ENCODE measurements at places on chromosomes 6 and 20.

DNA sequence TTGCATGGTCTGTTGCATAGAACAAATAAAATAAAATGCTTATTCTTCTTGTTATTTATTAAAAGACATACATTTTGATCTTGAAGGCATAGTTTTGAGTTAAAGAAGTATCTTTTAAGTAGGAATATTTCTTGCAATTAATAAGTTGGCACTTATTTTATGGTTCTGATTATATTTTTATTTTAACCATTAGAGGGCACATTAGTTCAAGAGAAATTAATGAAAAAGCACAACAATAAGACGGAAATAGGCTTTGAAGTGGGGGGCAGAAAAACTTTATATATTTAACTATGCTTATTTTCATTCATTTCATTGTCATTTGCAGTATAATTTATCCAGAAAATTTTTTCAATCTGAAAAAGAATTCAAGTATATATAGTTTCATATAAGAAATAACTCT is 44.2 kb upstream of the MAP3K7 start:
- no peak for DNase-seq

- no peak for DNase-seq
These were observed 898.9 kb upstream of the EYS start for GRCh38 chr6:66605971-66606370.

- DNase-seq = no peak
These were observed 13.5 kb downstream of the CCR6 start for GRCh38 chr6:167136376-167136775.

- DNase-seq = no peak
These were observed 3.0 kb downstream of the SRC start for GRCh38 chr20:37348792-37349516.

DNA sequence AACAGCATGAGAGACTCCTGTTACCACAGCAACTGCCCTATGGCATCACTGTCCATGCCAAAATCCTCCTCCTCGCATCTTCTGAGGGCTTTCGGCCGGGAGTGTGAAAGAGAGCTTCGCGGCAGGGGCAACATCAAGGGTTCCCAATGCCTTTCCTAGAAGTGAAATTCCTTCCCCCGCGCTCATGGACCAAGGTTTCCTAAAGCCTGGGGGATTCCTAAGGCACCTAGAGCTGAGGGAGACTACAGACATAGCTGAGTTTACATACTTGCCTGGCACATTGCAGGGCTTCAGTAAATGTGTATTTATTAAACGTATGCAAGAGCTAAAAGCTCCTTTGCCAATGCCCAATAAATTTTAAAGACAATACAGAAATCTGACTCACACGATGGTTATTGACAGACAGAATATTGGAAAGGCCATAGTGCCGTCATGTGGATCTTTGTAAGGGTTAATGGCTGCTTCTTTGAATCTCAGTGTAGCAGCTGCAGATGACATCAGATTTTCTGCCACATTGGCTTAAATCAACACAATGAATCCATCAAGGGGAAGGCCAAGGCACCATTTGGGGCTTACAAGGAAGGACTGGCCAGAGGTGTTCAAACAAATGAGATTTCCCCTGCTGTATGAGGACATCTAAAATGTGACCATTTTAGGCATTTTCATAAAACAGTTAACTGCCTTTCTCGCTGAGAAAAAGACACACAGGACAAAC is 281.2 kb upstream of the JARID2 start:
- no peak for DNase-seq

DNA sequence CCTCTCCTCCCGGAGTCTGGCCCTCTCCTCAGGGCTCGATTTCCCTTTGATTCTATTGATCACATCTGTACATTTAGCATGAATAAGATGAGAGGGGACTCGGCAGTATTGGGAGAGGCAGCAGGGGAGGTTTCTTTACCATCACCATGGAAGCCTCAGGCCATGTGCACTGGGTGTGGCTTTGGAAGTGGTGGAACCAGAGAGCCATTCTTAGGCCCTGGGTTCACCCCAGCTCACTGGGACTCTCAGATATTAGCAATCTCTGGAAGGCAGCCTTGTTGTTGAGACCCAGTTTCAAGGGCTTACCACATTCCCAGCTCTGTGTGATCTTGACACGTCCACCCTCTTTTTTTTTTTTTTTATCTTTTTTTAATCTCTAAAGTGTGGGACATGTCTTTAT is 195.9 kb upstream of the PROKR2 start:
- DNase-seq = no peak

DNA sequence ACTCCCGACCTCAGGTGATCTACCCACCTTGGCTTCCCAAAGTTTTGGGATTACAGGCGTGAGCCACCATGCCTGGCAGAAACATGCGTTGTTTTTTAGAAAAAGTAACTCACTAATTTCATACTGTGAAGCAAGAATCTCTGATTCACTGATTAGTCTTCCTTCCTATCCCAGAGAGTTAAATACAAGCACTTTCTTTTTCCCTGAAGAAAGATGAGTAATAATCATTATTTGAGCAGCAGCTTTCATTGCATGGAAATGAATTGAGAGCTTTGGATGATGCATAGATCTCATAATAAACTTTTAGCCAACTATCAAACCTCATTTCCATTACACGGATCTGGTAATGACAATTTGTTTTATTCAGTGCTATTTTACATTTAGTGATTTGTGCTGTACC is 892.5 kb upstream of the EYS start:
- no peak for DNase-seq

- DNase-seq = no peak
These were observed 36.1 kb downstream of the NUS1 start for GRCh38 chr6:117711369-117711768.

- no peak for DNase-seq
These were observed 207.9 kb upstream of the SULF2 start for GRCh38 chr20:47993035-47993755.

DNA sequence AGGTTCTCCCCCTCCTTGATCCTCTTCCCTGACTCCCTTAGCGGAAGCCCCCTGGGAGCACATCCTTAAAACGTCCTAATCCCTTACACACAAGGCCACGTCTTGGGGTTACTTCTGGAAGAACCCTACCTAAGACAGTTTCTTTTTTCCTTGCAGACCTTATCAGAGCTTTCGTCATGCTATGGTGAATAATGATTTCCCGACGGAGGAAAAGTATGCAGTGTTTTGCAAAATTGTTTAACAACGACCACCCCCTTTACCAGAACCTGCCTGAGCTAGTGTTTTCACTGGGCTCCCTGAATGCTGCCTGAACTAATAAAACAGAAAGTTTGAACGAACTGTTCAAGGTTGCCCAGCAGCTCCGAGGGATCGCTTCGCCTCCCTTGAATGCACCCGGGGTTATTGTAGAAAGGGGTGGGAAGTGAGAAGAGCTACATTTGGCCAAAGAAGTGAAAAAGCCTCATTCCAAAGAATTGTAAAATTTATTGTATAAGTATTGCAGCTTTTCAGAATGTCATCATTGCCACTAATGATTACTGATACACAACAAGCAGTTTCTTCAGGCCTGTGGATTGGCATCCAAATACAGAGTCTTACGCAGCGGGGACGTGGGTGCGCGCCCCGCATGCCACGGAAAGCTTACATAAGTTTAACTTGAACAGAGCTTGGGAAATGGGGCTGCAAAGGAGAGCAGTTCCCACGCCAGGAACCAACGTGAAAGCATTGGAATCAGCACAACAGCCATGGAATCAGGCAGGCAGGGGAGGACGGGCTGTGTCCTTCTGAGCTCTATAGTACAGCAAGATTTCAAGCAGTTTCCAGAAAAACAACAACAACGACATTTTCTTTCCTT is 27.9 kb upstream of the ZBP1 start:
- no peak for DNase-seq

GRCh38 chr6:147278891-147279290 is 74.7 kb downstream of the STXBP5 start:
- DNase-seq = no peak

DNA sequence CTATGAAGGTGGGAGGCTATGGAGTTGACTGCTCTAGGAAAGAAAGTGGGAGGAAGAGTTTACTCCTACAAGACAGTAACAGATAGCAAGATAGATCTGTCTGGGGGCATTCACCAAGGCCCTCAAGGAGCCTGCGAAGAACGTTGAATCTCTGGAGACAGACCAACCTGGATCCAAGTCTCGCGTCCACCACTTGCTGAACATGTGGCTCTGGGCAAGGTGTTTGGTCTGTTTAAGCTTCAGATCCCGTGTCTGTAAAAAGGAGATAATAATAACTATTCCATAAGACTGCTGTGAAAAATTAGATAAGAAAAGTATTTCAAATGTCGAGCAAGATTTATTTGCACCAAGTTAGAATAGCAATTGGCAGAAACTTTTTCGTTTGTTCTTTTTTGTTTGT is 8.1 kb upstream of the EEF1A1 start:
- DNase-seq = no peak

GRCh38 chr20:17648791-17649730 is 33.0 kb downstream of the RRBP1 start:
- DNase-seq = no peak

- DNase-seq = no peak
These were observed 70.7 kb downstream of the SLX4IP start for GRCh38 chr20:10505827-10506226.

- DNase-seq = no peak
These were observed 365.9 kb downstream of the RNF144B start for GRCh38 chr6:18753076-18753475.

DNA sequence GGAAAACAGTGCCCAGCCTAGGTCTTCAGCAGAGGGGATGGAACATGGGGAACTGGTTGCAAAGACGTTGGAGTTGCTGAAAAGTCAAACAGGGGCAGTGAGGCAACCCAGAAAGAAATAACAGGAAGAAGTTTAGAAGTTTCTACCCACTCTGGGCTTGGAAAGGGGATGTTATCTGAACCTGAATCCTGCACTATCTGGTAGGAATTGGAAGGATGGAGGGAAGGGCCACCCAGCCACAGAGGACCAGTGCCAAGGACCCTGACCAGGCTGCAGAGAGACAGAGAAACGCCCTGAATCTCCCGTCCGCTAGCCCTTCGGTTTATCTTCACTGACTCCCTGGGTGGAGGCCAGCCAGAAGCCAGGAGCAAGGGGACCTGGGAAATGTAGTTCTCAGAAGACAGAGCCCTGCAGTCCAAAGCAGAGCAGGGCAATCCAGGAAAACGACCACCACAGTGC is 217.3 kb upstream of the RREB1 start:
- DNase-seq = no peak

- DNase-seq = no peak
These were observed 238.5 kb upstream of the RAB32 start for GRCh38 chr6:146305092-146305491.

DNA sequence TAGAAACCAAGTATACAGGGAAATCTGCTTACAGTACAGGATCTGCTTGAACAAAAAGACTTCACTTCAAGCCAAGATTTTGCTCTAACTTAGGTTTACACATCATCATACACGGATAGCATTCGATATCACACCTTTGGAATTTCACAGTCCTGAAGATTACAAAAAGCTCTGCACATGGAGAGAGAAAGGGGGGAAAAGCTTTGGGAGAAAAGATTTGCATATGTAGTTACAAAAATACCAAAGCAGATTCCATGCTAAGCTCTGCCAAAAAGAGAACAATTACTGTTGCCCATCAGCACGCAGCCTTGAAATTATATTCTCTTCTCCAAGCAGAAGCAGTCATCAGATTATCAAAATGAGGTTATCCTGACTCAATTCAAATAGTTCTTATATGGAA is 62.0 kb downstream of the HIVEP2 start:
- no peak for DNase-seq

DNA sequence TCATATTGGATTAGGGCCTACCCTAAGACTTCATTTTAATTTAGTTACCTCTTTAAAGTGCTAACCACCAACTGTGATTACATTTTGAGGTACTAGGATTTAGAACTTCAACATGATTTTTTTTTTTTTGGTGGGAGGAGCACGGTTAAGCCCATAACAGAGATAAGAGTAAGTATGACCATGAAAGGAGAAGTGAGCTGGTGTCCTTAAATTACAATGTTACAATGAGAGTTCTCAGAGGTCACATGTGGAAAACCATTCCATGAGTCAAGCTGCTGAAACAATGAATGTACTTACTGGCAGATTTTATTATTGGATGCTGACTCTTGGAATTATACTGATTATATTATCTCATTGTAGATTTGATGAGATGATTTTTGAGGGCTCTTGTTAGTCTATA is 779.3 kb upstream of the CITED2 start:
- DNase-seq = no peak

DNA sequence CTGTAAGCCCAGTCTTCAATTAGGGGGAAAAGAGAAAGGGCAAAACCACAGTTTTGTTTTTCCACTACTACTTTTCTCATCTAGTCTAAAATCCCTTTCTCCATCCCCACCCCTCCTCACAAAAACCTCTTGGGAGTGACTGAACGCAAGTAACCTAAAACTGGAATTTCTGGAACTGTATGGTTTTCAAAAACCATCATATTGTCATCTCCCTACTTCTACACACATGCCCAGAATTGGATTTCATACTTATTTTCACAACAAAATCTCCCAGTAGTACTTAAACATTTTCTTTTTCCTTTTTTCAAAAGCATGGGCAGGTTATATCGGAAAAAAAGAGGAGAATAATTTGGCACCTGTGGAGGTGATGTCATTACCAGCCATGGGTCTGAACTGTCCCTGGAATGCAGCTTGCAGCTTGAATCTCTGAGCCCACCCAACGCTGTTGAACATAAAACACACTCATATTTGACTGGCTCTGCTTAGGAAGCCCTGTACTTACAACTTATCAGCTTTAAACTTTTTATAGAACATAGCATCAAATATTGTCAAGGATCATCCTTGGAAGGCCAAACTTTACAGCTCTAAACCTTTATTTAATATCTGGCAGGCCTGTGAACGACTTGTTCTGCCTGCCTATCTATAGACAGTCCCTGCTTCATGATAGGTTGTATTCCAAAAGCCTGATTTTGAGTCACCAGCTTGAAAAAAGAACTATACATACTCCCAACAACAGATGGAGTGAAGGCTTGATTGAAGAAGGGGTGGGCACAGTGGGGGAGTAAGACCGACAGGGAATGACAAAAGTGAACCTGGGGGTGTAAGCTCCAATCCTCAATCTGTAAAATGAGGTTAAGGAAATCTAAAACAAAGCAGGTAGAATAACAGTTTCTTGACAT is 59.3 kb downstream of the EPB41L2 start:
- no peak for DNase-seq

GRCh38 chr20:38128691-38129090 is 36.4 kb downstream of the TGM2 start:
- DNase-seq = no peak

GRCh38 chr6:151609146-151609902 is 115.5 kb downstream of the CCDC170 start:
- DNase-seq = no peak

GRCh38 chr6:80679992-80680391 is 573.5 kb downstream of the BCKDHB start:
- DNase-seq = no peak

GRCh38 chr6:3762359-3762758 is 10.8 kb upstream of the PXDC1 start:
- no peak for DNase-seq

DNA sequence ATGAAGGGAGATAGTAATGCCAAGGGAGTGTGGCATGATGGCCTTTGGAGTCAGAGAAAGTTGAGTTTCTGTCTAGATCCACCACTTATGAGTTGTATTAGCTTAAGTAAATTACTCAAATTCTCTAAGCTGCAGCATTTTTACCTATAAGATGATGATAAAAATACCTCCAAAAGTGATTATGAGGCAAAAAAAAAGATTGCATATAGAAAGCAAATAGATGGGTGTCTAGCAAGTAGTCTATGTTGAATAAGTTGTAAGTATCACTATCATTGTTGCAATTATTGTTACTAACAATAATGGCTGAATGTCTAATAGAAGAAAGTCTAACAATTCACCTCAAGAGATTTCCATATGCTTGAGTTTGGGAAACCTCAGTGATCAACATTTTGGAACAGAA is 959.2 kb upstream of the GJE1 start:
- no peak for DNase-seq

- DNase-seq = no peak
These were observed 33.2 kb upstream of the PLEKHG1 start for GRCh38 chr6:150566486-150566885.

All from GM18507 (cell line).